ENCODE measurements at places on chromosomes 7 and 10.

- no peak for DNase-seq
Observed at GRCh38 chr7:74475987-74476350, 22.3 kb downstream of the GTF2IRD1 start.

DNA sequence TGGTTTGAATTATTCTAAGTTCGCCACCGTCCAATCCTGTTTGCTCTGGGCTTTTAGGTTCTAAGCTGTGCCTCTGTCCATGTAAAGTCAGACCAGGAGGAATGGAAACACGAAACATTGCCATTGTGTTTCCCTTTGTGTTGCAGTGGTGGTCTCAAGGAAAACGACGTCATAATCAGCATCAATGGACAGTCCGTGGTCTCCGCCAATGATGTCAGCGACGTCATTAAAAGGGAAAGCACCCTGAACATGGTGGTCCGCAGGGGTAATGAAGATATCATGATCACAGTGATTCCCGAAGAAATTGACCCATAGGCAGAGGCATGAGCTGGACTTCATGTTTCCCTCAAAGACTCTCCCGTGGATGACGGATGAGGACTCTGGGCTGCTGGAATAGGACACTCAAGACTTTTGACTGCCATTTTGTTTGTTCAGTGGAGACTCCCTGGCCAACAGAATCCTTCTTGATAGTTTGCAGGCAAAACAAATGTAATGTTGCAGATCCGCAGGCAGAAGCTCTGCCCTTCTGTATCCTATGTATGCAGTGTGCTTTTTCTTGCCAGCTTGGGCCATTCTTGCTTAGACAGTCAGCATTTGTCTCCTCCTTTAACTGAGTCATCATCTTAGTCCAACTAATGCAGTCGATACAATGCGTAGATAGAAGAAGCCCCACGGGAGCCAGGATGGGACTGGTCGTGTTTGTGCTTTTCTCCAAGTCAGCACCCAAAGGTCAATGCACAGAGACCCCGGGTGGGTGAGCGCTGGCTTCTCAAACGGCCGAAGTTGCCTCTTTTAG is 46.3 kb upstream of the DMBT1 start:
- DNase-seq: no peak

GRCh38 chr10:30348378-30348776 is 701 bp downstream of the MTPAP start:
- no peak for DNase-seq

GRCh38 chr10:31949266-31949665 is 20.6 kb upstream of the ARHGAP12 start:
- no peak for DNase-seq

- DNase-seq: no peak
Observed at GRCh38 chr10:75008952-75009351, 102.5 kb upstream of the SAMD8 start.

DNA sequence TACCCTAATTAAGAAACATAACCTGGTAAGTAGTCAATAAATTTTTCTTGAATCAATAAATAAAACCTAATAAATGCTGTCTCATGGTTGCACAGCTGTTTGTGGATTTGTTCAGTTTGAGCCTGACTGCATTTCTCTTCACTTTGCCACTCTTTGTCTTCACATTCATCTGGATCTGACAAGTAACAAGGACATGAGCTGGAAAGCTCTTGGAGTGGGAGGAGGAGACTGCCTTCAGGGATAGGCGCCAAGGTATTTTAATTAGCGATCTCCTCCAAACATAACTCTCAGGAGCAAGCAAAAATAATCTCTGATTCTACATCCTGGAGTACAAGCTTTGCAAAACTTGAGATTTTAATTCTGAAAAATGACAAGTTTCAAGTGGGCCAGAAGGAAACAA is 251.0 kb downstream of the BMPER start:
- DNase-seq: no peak

DNA sequence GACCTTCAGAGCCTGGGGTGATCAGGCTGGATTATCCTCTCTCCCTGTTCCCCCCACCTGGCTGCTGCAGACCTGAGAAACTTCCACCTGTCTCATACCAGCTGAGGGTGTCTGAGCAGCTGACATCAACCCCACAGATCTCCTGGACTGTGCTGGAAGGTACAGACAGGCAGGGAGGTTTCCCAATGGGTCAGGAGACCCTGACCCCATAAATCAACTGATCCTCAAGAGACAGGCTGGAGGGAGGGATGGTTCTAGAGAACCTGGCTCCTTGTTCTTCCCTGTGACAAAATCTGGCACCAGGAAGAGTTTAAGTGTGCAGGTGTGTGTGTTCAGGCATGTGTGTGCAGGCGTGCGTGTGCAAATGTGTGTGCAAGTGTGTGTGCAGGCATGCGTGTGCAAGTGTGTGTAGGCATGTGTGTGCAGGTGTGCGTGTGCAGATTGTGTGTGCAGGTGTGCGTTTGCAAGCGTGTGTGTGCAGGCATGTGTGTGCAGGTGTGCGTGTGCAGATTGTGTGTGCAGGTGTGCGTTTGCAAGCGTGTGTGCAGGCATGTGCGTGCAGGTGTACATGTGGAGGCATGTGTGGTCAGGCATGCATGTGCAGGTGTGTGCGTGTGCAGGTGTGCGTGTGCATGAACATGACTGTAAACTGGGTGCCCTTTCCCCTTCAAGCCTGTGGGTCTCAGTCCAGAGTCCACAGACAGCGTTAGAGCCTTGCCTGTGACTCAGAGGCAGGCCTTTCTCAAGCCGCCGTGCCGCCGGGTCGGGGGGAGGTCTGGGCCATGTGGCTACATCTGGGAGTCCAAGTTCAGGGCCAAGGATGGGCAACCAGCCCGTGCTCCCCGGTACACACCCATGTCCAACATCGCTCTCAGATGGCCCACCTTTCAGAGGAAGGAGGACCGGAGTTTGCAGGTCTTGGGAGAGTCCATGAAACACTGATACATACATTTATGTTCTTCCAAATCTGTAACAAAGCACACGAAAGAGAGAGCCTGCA is 50.1 kb upstream of the ELN start:
- no peak for DNase-seq

- DNase-seq: no peak
Observed at GRCh38 chr7:155984609-155985405, 172.5 kb upstream of the SHH start.

- DNase-seq: no peak
Observed at GRCh38 chr7:155764438-155764793, 47.8 kb downstream of the SHH start.

GRCh38 chr7:35267411-35267810 is 13.5 kb upstream of the TBX20 start:
- no peak for DNase-seq

DNA sequence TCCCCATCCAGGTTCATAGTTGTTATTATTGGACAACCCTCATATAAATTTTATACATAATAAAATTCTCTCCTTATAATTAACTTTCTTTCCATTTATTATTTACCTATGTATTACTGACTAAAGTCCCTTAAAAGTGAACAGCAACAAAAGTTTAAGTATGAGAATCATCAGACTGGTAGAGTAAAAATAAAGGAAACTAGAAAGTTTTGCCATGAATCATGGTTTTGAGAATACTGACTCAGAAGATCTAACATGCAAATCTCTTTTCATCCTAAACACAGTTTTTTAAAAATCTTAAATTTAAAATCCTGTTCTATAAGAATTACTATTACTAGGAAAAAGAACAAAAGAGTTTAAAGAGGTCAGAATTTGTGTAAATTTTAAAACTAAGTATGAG is 32.1 kb downstream of the HERC4 start:
- DNase-seq: no peak

DNA sequence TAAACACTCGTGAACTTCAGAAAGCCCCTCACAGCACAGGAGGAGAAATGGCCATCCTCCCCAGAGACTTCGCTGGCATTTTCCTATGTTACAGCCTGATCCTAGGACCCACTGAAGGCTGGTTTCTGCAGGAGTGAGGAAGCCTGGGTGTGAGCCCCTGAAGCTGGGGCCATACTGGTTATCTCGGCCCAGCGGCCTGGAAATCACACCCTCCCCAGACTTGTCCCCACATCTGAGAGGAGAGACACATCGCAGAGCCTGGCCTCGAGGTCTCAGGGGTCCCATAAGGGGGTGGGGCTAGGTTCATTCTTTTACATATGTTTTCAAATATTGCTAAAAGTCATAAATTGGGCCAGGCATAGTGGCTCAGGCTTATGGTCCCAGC is 17.5 kb upstream of the RET start:
- no peak for DNase-seq

DNA sequence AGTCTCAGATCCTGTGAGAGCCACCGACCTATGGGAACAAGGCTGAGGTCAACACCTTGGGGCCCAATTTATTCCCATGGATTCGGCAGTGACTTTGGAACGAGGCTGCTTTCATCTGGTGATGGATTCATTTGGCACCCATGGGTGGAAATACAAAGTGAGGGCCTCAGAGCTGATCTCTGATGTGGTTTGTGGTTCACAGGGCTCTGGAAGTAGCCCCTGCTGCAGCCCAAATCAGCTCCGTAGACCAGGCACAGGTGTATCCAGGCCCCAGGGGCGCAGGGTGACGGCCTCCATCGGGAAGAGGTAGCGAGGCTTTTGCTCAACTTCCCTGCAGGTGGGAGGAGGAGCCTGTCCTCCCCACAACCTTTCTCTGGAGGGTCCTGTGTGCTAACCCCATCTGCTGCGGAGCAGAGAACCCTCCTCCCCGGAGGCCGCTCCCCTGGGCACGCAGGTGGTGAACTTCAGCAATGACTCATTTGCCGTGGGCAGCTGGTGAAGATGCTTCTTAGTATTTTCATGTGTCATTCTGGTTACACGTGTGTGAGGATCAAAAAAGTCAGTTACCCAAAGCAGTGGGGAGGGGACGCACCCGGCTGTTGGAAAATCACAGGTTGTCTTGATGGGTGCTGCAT is 7.5 kb upstream of the JAKMIP3 start:
- DNase-seq: no peak

- no peak for DNase-seq
Observed at GRCh38 chr10:78529262-78529661, 495.6 kb downstream of the RPS24 start.

All from activated CD8-positive, alpha-beta memory T cell treated with anti-CD3 and anti-CD28 coated beads for 4 hours (primary cell).